Fibroblast of skin of left quadriceps (primary cell): ENCODE measurements at places on chromosomes 3 and 15.
A peak's percentile ranks its signal among the peaks of the same experiment; 100 is the strongest.

DNA sequence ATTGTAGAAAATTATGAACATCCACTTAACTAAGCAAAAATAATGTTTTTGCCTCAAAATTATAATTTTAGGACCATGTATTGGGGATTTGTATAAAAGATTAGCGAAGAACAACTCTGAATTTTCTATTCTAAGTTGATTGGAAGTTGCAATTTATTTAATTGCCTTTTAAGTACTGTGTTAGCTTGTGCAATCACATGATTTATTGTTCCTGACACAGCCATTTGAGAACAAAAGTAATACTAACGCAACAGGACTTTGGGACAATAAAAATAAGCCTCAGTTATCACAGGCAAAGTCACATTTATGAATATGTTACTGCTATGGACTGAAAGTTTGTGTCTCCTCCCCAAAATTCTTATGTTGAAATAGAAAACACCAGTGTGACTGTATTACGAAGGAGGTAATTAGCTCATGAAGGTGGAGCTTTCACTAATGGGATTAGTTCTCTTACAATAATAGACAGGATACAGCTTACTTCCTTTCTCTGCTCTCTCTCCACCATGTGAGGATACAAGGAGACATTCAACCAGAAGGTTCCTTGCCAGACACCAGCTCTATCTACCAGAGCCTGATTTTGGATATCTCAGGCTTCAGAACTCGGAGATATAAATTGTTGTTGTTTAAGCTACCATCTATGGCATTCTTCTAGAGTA is 745.9 kb downstream of the ZBBX start:
- DNase-seq: no peak

GRCh38 chr15:60121845-60122244 is 117.7 kb downstream of the FOXB1 start:
- DNase-seq: no peak

DNA sequence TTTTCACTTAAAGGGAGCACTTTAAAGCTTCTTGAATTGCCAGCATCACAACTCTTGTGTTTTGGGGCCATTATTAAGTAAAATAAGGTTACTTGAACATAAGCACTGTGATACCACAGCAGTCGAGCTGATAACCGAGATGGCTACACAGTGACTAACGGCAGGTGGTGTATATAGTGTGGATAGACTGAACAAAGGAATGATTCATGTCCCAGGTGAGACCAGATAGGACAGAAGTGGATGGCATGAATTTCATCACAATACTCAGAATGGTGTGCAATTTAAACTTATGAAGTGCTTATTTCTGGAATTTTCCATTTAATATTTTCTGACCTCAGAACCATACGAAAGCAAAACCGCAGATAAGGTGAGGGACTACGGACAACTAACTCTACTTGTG is 40.2 kb downstream of the PBRM1 start:
- no peak for DNase-seq

GRCh38 chr3:139529662-139530061 is 9.9 kb downstream of the RBP1 start:
- DNase-seq: no peak

- DNase-seq: no peak
Measured at GRCh38 chr15:56950979-56951378, 32.5 kb downstream of the TCF12 start.

DNA sequence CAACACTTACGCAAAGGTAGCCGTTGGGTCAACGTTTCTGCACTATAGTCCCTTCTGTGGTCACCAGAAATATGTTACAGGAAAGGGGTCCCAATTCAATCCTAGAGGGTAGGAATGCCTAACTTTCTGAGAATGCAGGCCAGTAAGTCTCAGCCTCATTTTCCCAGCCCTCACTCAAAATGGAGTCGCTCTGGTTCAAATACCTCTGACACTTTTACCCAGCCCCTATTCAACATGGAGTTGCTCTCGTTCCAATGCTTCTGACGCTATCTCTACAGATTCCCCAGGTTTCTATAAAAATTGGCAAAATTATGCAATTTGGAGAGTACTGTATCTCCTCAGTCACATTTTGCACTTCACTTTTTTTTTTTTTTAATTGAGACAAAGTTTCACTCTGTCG is 39.7 kb downstream of the ZNF445 start:
- no peak for DNase-seq

DNA sequence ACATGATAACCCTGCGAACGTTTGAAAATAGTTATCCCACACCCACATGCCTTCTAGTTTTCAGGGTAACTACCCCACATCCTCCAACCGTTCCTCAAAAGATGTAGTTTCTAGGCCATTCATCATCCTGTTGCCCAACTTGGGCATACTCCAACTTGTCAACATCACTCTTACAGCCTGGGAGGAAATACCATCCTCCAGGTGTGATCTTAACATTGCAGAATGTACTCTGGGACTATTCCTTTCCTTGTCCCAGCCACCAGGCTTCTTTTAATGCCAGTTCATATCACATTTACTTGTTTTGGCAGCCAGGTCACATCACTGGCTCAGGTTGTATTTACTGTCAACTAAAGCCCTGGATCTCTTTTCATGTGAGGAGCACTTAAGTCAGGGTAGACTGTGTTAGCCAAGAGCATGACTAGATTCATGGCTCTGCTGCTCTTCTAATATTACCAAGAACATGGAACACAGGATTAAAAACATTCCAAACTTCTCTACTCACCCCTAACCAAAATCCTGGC is 4.0 kb upstream of the DENND6A start:
- peak; percentile 6 for DNase-seq

DNA sequence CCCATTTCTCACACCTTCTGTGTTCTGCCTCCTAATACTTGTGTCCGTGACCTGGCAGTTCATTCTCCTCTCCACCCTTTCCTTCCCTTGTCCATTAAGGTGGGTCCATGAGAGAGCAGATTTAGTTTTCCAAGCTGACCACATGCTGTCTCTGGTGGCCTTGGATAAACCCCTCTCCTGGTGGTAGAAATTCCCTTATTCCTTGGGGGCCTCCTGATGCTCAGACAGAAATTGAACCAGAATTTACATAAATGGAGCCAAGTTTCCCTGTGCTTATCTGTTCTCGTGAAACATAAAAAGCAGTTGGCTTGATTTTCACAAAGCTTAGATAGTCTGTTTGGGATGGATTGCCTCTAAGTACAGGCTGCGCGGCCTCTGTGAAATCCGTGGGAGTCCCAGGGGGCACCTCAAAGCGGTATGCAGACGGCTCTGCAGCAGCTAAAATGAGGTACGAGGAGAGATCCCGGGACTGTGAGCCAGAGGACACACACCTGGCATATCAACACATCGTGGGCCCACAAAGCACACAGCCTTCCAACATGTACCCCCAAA is 101.0 kb upstream of the NMNAT3 start:
- no peak for DNase-seq

DNA sequence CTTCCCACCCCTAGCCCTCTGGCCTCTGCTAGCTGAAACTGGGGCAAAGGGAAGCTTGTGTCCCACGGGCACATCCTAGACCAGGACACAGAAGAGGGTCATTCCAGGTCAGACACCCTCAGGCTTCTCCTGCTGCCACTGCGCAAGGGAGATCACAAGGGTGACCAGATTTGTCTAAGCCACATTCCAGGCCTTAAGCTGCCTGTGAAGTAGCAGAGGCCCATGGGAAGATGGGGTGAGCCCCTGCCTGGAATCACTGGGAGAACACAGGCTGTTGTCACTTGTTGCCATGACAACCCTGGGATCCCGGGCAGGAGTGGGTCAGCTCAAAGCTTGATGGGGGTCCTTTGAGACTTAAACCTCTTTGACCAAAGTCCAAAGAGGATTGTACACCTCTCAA is 10.8 kb downstream of the STRA6 start:
- no peak for DNase-seq

DNA sequence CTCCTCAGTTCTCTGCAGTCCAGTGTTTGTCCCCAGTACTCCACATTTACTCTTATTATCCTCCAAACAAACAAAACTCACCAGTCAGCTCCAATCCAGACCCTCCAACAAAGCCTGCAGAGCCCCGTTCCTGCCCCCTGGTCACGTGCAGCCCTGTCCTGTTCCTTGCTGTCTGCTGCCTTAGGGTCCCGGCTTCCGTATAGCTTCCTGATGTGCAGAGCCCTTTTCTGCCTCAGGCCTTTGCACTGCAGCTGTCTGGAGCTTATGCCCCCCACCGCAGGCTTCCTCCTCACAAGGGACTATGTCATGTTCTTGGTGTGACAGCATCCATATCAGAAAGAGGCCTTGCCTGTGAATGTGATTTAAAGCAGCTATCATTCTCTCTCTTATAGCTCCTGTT is 39.0 kb upstream of the UBE3A start:
- DNase-seq: no peak

DNA sequence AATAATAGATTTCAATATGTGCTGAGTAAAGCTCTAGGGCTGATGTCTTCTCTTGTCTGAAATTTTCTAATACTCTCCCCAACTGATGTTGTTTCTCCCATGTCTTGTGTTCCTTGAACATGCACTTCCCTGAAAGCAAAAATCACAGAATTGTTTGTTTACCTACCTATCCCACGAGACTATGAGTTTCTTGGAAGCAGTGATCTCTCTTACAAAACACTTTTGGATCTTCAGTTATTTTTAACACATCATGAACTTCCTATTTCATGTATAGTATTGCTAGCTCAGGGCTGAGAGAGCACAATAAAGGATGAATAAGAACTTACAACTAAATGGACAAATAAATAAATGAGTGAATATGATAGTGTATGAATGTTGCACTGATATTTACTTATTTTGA is 365.0 kb downstream of the ROBO2 start:
- DNase-seq: no peak

DNA sequence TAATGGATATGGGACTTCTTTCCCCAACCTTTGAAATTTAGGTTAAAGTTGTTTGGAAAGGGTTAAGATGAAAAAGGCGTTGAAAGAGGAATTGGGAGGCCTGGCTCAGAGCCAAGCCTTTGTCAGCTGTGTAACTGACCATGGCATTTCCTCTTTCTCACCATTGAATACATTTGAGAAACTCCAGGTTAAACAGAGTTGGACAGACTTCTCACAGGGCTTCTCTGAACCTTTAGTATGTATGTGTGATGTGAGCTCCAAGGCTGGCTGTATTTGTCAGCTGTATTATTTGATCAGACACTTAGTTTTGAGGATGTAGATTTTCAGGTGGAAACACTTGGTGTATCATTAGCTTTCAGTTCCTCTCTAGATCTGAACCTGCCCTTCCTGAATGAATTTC is 136.4 kb upstream of the GOLGA6L4 start:
- DNase-seq: no peak

GRCh38 chr3:179717219-179717618 is 64.4 kb downstream of the USP13 start:
- no peak for DNase-seq

- peak; percentile 75 for DNase-seq
Measured at GRCh38 chr15:83365370-83365938, 81.0 kb upstream of the BNC1 start.

GRCh38 chr15:90402223-90402622 is 14.2 kb downstream of the IQGAP1 start:
- peak; percentile 75 for DNase-seq

- peak; percentile 72 for DNase-seq
Measured at GRCh38 chr3:189841473-189842205, 210.4 kb downstream of the TP63 start.

DNA sequence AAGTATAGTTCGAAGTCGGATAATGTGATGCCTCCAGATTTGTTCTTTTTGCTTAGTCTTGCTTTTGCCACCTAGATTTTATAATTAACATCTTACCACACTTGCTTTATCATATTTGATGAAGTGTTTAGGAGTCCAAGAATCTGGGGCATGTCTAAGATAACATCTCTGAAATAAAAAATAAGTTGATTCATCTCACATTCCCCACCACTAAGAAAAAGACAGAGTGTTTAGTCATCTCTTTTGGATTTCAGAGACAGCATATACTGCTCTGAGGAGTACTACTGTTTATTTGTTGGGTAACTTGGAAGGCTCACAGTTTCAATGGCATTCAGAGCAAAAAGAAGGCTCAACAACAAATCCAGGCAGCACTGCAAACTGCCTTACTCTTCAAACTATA is 324.2 kb upstream of the ATP11B start:
- no peak for DNase-seq

DNA sequence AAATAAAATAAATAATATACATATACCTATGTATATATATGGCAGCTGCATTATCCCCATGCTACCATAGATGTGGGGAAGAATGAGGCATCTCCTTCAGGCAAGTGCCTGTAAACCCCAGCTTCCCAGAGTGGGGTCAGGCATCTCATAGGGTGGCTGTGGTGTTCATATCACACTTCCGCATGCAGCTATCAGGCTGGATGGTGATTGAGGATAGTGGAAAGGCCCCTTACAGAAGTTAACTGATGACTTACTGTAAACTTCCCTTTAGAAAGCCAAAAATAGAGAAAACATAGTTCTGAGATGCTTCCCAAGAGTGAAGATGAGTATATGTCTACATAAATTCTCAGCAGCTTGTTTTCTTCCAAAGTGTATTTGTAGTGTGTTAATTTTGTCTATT is 3.5 kb upstream of the PP2D1 start:
- DNase-seq: no peak

GRCh38 chr3:32815841-32816438 is 1.9 kb upstream of the TRIM71 start:
- no peak for DNase-seq

DNA sequence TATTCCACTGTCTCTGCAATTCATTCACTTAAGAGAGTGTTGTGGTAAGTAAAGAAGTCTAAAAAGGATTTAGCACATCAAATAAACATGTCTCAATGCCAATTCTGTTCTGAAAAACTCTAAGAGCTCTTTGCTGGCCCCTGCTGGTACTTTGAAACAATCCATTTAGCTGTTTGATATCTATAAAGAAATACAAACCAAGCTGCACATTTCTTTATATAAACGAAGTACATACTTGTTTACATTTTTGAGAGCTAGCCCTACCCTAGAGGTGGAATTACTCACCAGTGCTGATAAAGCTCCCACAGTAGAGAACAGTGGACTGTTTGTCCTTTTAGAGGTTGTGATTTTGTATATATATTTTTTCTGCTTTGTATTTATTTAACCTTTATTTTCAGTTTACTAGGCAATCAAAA is 75.5 kb downstream of the NEDD4 start:
- DNase-seq: peak; percentile 72

DNA sequence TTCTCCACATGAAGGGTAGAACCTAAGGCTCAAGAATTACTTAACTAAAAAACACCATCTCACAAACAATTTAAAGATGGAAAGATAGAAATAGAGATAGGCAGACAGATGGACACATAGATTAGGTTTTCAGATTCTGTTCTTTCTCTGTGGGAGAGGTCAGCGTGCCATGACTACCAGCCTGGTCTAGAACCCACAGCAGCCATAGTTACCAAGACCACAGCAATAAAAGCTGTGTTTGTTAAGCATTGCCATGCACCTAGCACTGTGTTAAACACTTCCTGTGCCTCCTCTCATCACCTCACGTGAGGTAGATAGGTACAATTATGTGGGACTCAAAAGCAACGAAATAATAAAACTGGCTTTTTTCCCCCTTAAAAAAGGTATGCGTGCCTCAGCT is 83.1 kb upstream of the TSEN2 start:
- DNase-seq: no peak

DNA sequence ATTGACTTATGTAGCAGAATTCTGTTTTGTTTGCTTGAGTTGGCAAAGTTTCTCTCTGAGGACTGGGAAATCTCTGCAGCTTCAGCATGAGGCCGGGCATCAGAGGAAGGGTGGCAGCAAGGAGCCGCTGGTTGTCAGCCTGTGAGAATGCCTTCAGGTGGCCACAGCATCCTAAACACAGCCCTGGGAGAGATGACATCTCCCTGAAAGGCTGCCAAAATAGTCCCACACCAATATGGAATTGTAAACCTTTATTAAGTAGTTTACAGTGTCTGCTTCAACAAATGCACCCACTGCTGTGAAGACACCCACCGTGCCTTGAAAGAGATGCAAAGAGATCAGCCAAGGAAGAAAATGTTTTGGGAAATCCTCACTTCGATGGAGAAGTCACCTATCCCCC is 609.7 kb upstream of the ARRDC4 start:
- DNase-seq: no peak
